D721Med (cell line): ENCODE measurements at places on chromosomes 13 and 19.

- peak; percentile 60 for DNase-seq
These were observed 6.0 kb upstream of the WDR88 start for GRCh38 chr19:33125929-33126388.

GRCh38 chr13:98537306-98537705 lies 39.6 kb downstream of the STK24 start:
- DNase-seq = no peak

DNA sequence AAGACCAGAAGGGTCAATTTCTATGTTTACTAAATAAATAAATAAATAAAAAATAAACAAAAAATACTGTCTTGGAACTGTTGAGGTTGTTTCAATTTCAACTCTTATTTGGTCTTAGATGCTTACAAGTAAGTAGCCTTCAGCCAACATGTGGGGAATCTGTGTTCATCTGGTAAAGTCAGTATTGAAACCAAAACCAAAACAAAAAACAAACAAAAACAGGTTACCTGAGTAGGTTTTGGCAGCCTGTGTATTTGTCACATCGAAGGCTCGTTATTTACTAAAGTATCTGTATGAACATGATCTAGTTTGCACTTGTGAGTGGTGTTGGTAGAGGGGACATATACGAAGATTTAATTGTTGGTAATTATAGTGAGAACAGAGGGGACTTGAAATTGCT lies 471.5 kb downstream of the SLITRK5 start:
- DNase-seq = no peak

DNA sequence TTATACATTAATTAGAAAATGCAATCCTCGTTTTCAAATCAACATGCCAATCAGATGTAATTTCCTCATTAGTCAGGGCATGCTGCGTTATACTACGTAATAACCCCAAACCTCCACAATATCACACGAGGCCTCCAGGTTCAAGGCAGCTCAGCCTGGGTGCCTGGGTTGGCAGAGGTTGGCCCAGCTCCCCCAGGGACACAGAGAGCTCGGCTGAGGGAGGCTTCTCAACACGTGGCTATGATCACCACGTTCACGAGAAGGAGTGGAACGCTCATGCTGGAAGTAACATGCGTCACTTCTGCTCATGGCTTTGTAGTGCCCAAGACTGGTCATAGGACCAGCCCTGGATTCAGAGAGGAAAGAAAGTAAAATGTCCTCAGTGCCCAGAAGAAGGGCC lies 144.9 kb upstream of the SOX1 start:
- no peak for DNase-seq

DNA sequence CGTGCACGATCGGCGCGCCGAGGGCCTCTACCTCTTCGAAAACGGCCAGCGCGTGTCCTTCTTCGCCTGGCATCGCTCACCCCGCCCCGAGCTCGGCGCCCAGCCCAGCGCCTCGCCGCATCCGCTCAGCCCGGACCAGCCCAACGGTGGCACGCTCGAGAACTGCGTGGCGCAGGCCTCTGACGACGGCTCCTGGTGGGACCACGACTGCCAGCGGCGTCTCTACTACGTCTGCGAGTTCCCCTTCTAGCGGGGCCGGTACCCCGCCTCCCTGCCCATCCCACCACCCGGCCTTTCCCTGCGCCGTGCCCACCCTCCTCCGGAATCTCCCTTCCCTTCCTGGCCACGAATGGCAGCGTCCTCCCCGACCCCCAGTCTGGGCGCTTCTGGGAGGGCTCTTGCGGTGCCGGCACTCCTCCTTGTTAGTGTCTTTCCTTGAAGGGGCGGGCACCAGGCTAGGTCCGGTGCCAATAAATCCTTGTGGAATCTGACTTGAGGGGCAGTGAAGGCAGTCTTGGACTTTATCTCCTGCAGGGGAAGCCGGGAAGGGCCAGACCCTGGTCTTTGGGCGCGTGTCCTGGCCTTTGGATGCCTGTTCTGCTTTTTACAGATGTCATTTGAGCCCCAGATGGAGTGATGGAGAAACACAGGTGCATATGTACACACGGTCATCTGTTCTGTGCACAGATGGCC lies 2.2 kb downstream of the CLEC11A start:
- DNase-seq = no peak

GRCh38 chr19:411723-412355 lies 2.9 kb upstream of the C2CD4C start:
- DNase-seq = no peak

- DNase-seq = no peak
These were observed 24.4 kb downstream of the MYO1F start for GRCh38 chr19:8552810-8553209.

- DNase-seq = no peak
These were observed 1.3 kb downstream of the FBXW9 start for GRCh38 chr19:12695096-12695495.

GRCh38 chr13:48319531-48320398 lies 16.2 kb downstream of the RB1 start:
- no peak for DNase-seq

GRCh38 chr13:109869312-109870237 lies 83.2 kb upstream of the IRS2 start:
- DNase-seq = no peak

DNA sequence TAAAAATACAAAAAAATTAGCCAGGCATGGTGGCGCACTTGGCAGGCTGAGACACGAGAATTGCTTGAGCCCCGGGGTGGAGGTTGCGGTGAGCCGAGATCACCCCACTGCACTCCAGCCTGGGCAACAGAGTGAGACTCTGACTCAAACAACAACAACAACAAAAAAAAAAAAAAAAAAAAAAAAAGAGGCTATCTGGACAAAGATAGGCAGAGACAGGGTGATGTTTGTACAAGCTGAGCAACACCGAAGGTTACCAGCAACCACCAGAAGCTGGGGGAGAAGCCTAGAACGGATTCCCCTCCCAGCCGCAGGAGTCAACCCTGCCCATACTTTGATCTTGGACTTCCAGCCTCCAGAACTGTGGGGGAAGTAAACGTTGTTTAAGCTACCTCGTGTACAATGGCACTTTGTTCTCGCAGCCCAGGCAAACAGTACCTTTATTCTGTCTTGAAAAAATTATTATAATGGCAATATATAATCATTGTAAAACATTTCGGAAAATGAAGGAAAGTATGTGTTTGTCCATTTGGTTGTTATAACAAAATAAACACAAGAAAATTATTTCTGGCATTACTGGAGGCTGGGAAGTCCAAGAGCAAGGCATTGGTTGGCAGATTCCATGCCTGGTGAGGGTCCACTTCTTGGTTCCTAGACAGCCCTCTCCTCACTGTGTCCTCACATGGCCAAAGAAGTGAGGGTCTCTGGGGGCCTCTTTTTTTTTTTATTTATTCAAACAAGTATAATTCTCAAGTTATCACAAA lies 39.8 kb upstream of the LATS2 start:
- DNase-seq = no peak

DNA sequence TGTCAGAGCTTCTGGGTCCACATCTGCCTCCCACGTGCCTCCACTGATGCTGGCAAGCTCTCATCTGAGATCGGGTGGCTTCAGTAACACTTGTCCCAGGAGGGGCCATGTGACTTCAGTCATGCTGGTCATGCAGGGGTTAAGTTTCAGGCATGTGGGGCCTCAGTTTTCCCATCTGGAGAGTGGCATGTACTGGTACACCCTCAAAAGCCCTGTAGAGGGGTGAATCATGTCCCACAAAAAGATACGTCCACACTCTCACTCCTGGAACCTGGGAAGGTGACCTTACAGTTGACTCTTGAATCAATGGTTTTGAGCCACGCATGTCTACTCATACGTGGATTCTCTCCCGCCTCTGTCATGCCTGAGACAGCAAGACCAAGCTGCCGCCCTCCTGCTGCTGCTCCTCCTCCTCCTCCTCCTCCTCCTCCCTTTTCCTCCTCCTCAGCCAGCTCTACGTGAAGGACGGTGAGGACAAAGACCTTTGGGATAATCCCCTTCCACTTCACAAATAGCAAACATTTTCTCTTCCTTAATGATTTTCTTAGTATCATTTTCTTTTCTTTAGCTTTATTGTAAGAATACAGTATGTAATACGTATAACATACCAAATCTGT lies 53.7 kb downstream of the COMP start:
- no peak for DNase-seq

- DNase-seq = no peak
These were observed 2.2 kb upstream of the PLEKHG2 start for GRCh38 chr19:39410017-39410830.

DNA sequence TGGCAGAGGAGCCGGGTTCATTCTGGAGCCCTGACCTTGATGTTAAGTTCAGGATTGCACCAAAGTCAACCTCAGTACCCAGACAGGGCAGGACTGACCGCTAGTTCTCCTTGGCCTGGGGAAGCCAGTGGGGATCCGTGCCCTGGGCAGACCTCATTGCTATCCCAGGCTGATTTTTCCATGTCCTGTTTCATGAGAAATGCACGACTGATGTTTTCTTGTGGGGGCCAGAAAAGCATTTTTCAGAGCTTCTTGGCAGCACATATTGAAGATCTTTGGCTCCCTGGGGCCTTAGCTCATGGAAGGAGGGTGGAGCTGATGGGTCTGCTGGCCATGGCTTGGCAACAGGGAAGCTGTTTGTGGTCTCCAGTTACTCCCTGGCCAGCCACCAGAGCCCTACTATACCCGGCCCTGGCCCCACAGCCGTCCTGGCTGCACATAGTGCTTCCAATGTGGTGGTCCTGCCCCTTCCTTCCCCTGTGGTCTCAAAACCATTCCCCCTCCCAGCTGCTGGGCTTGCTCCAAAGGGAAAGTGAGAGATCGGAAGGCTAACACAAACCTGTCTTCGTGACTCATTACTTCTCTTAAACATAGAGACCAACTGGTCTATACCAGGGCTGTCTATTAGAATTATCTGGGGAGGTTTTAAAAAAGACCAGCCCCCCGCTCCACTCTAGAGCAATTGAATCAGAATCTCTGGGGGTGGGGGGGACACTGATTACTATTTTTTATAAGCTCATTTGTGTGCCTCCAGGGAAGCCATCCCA lies 11.2 kb downstream of the IL17D start:
- DNase-seq = no peak

GRCh38 chr19:34677386-34678084 lies at the start of gene ZNF302:
Gene ZNF302 (plus strand): TSS chr19:34677678. CDS start chr19:34678805, 1,127 bp downstream.
- peak; percentile 60 for DNase-seq

DNA sequence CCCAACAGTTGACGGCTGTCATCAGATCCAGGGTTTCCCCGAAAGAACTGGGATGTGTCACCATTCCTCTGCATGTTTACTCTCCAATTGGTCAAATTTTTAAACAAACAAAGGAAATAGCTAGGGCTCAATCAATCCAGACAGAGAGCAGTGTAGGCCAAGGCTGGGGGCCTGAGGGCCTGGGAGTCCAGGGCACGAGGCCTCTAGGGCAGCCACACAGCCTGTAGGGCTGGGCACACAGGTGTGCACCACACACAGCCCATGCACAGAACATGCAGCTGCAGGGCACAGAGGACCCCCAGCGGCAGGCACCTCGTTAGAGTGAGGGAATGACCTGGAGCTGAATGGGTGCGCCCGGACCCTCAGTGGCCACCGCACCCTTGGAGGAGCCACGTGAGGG lies 9.5 kb downstream of the MIER2 start:
- no peak for DNase-seq

GRCh38 chr13:88862095-88862620 lies 1191.0 kb downstream of the SLITRK5 start:
- DNase-seq = no peak

GRCh38 chr19:56751078-56751489 lies 79.5 kb upstream of the ZNF835 start:
- DNase-seq = no peak

- DNase-seq = no peak
These were observed 112.2 kb upstream of the ZNF91 start for GRCh38 chr19:23507446-23507845.

DNA sequence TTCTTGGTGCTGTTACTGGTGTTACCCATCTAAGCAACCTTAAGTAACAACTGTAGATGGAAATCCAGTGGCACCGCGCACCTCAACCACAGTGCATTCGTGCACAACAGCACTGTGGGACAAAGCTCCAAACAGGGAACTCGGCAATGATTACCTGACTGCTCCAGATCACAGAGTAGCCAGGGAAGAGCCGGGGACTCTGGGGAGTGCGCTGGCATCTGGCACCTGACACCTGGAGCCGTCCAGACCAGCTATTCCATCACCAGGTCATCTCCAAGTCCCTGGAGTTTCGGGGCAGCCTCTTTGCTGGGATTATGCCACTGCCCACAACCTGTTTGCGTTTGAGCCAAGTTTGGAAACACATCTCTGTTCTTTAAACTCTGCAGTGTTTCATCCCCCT lies 62.0 kb downstream of the COL4A1 start:
- no peak for DNase-seq

- DNase-seq = no peak
These were observed 13.1 kb downstream of the ITM2B start for GRCh38 chr13:48246102-48246501.

- no peak for DNase-seq
These were observed 4.4 kb upstream of the C19orf18 start for GRCh38 chr19:57978586-57979289.

DNA sequence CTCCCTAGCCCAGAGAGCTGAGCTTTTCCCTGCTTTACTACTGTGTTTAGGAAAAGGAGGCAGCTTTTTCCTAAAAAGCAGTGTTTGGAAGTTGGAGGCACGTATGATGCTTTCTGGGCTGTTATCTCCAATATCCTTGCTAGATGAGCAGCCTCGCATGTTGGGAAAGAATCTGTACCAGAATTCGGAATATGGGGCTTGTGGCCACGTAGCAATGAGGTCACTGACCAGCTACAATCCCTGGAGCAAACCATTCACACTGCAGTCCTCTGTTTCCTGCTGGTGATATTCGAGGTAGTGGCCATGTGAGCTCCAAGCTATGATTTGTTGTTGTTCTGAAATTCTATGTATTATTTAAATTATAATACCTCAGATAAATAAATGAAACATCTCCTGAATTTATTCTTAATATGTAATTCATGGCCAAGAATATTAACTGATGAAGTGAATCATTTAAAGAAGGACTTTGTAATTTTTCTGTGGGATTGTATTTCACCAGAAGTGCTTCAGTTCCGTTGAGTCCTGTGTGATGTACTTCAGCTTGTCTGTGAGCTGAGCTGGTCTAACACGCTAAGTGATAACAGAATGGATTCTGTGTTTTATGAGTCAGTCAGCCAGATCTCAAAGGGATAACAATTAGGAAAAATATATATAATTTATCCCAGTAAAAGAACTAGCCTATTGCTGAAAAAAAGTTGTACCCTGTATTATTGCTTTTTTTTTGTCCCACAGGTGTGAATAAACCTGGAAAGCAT lies 319.5 kb downstream of the SHISA2 start:
- DNase-seq = no peak

DNA sequence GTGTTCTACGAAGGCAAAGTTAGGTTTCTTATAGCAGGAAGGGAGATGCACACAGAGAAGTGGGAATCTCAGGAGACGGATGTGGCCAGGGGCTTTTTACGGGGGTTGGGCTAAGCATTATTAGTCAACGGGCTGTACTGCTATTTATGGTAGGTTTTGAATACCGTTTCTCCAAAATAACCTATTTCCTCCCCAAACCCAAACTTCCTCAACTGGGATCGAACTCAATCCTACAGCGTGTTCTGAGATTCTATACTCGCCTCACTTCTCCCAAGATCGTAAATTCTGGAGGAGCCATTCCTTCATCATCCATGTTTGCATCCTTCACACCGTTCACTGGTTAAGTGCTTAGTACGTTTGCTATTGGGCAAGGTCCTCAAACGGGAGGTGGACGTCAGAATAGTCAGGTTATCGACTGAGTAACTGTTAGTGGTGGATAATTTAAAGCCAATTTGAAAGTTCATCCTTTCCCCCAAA lies 1.2 kb upstream of the TRIM13 start:
- no peak for DNase-seq

GRCh38 chr13:74064805-74065312 lies 69.3 kb downstream of the KLF12 start:
- DNase-seq = no peak

GRCh38 chr19:4593409-4593851 lies 33.9 kb upstream of the SEMA6B start:
- DNase-seq = no peak

- no peak for DNase-seq
These were observed 2.9 kb downstream of the CEBPG start for GRCh38 chr19:33376423-33376822.
